ENCODE measurements at places on chromosomes 12 and 14. TPM values are rescaled to one million over a fixed set of nuclear protein-coding genes. Genes with fewer than 3 reads are reported as not detected.

GPR84 gene
- total RNA-seq, result not detected

DNA sequence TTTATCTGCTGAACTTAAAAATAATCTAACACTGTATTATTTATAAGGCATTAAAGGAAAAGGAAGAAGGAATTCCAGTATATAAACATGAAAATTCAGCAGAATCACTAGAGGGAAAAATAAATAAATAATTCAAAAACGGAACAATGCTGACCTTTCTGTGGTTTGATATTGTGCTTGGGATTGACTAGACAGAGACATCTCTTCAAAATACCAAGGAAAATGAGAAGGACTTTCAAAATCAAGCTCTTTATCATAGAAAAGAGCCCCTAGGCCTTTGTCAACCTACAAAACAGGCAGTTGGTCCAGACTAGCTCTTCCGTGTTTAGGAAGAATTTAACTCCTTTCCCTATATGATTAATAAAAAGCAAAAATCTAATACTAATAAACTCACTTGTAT, 6.3 kb upstream of the FLRT2 start:
- DNase-seq, result no peak

DNA sequence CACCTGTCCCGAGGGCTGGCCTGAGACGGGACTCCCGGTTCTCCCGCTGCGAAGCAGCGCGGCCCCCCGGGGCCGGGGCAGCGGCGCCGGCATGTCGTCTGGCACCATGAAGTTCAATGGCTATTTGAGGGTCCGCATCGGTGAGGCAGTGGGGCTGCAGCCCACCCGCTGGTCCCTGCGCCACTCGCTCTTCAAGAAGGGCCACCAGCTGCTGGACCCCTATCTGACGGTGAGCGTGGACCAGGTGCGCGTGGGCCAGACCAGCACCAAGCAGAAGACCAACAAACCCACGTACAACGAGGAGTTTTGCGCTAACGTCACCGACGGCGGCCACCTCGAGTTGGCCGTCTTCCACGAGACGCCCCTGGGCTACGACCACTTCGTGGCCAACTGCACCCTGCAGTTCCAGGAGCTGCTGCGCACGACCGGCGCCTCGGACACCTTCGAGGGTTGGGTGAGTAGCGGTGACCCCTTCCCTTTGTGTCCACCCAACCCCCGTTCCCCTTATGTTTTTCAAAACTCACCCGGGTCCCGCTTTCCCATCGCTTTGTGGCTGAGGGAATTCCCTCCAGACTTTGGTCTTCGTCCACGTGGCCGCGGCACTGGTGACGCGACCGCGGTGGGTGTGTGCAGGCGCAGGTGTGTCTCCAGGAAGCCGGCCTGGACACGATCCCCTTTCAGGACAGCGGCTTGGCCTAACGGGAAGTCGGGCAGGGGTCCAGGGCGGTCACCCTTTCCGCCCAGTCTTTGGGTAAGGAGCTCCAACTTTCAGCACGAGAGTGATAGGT, 826 bp downstream of the PRKCH start:
- DNase-seq, result no peak

- DNase-seq, result no peak
Observed at GRCh38 chr12:77754086-77754485, 76.6 kb upstream of the NAV3 start.

DNA sequence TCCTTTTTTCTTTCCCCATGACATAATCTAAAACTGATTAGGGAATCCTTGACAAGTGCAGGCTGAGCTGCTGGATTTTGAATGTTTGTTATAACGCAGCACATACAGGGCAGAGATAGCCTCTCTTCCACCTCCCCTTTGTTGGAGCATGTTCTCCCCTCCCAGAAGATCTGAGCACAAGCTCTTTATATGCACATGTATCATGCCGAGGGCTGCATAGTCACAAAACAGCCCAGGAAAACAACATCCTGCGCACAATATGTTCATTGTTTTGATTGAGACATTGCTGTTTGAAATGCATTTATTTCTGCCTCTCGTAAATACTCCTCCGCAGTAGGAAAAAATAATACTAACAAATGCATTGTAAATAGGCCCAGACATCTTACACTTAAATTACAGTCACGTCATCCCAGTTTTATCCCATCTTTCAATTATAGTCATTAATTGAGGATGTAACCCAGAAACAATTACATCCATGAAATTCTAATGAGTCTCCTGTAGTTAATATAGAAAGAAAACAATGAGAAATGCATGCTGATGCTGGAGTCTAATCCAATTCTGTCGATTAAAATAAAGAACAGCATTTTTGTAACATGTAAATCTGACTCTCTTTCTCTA, 401.8 kb downstream of the BTG1 start:
- DNase-seq, result no peak

GRCh38 chr12:2244013-2244861, 191.4 kb downstream of the CACNA1C start:
- no peak for DNase-seq

TSPAN19 gene
- not detected for total RNA-seq

Data from lower leg skin (tissue), 4 donors.